ENCODE measurements at places on chromosomes 16 and 17.

DNA sequence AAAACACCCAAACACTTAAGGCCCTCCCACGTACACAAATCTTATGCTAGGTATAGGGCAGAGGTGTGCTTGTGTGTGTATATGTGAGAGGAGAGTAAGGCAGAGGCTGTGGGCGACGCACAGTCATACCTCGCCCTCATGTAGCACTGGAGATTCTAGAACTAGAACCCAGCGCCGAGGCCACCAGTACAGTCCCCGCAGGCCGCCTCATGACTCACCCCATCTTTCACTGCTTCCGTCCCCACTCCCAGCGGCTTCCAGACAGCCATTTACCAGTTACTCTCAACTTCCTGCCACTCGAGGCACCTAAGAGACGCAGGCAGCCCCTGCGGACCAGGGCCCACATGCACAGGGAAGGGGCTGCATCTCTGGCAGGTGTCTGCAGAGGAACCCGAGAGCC lies 23.2 kb upstream of the CYTH1 start:
- no peak for DNase-seq

DNA sequence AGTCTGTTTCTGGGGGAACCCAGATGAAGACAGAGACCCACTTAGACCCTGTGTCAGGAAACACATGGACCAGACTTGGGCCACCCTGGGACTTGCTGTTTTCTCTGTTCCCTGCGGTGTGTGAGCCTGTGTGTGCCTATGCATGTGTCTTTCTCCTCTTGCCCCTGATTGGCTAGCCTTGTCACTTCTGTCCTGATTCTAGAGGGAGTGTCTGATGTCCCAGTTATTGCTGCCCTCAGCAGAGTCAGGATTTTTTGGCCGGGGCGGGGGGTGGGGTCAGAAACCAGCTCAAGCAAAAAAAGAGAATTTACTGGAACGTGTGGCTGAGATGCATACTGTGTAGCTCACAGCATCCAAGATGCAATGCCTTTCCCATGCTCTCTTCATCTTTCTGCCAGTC lies 30.5 kb downstream of the PLCG2 start:
- no peak for DNase-seq

DNA sequence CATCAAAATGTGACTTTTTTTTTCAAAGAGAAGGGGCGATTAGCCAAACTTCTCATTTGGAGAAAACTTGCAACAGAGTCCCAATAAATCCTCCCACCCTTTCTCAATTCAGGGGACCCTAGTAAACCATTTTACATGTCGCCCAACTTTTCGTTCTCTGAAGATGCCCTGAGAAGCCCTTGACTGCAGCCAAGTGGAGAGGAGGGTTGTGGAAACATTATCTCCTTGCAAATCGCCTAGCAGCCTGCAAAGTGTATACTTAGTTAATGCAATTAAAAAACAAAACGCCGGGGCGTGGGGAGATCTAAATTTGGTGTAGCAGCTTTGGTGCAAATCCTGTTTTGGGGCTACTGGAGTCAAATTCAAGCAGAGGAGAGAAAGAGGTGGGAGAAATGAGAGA lies 1.2 kb upstream of the SHISA9 start:
- no peak for DNase-seq

DNA sequence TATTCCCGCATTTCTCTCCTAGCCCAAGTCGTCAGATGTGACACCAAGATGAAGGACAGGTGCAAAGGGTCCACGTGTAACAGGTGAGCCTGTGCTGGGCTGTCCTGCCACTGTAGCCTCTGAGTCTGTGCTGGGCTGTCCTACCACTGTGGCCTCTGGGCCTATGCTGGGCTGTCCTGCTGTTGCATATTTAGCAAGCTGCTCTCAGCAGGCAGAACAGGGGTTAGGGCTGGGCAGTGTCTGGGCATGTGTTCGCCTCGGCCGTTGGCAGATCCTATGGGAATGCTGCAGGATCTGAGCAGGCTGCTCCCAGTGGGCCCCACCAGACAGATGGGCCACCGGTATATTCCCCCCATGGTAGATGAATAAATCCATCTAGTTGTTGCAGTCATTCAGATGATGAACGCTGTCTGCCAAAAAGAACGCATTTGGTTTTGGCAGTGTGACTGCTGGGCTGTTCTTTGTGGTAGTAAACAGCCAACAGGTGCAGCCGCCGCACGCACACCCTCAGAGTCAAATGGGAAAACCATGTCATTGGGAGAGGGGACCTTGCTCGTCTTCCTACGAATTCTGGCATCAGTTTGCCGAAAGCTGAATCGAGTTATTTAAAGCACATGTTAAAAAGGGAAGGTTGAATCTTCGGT lies 49.2 kb downstream of the CRISPLD2 start:
- no peak for DNase-seq

DNA sequence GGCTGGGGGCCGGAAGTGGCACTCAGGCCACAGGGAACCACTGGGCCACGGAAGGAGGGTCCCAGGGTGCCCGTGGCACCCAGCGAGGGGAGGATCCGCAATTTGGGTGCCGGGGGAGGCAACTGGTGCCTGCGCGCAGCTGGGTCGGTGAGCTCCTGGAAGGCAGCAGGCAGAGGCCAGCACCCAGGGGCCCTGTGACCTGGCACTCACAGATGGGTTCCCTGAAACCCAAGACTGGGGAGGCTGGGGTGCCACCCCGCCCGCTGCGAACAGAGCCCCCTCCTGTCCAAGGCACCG lies 663 bp downstream of the SSTR5 start:
- no peak for DNase-seq

DNA sequence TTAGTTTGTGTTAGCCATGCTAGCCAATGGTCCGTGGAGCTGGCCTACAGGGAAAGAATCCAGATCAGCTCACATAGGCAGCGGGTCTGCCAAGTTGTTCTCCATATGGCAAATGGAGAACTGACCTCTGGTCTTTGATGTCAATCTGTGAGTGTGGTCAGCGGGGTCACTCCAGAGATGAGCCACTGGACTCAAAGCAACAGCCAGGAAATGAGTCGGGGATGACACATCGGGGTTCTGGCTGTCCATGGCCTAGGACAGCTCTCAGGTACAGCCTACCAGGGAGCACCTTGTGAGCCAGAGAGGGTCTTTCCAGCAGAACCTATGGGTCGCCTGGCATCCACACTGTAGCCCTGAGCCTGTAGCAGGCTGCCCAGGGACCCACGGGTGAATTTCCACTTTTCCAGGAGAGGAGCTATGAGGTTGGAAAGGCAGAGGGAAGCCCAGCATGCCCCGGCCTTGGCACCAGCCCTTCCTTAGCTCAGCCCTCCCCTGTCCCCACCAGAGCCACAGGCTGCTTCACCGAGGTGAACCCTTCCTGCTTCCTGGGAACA lies 203.0 kb upstream of the TNRC6C start:
- no peak for DNase-seq

GRCh38 chr16:86988920-86989696 lies 328.1 kb downstream of the C16orf95 start:
- DNase-seq: peak; percentile 39

DNA sequence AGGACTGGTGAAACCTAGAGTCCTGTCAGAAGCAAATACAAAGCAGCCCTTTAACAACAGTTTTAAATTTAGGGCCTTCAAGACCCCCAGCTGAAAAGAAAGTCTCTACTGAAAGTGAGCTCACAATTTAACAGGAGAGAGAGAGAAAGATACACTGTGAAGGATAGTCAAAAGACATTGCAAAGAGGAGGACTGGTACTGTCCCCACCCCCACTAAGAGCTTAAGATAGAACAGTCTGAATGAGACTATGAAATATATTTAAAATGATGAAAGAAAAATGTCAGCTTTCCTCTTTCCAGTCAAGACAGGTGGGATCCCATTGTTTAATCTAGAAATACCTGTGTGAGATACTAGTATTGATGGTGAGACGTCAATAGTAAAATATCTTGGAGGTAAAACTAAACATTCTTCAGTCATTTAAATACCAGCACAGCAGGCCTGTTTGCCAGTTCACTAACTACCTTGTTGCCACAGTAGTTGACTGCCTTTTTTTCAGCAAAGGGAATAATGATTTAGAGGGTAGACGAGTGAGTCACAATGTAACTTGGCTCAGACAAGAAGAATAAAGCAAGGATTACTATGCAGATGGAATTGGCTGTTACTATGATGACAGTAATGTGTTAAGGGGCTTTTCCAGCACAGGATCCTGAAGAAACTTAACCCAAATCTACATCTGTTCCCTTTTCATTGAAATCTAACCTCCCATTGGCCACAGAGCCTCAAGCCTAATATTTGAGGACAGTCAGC lies 47.2 kb upstream of the RASL10B start:
- DNase-seq: peak; percentile 45

- no peak for DNase-seq
Observed at GRCh38 chr17:66915204-66915611, 49.3 kb upstream of the CACNG4 start.

GRCh38 chr17:50270435-50271362 lies 3.6 kb upstream of the TMEM92 start:
- DNase-seq: no peak

GRCh38 chr17:66025551-66025950 lies 166.4 kb downstream of the CEP112 start:
- DNase-seq: no peak

DNA sequence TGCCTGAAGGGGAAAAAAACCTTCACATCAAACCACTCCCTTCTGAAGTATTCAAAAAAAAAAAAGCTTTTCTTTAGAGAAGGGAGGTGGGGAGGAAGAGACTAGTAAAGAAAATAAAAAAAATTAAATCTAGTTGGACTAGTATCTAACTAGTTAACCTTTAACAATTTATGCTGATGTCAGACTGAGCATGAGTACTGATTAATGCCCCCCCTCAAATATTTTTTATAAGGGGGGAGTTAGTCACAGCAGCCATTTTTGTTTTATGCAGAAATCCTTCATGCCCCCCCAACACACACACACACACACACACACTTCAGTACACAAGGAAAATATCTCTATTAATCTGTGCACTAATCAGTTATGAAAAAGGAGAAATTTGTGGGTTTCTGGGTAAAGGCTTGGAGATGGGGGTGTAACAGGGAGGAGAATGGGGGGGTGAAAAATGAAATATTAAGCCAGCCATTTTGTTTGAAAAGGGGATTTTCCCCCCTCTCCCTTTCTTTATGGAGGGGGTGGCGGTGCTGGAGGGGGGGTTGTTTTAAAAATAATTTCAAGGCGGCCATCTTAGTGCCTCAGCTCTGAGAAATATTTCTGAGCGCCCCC lies 4.7 kb upstream of the CHD3 start:
- DNase-seq: no peak

DNA sequence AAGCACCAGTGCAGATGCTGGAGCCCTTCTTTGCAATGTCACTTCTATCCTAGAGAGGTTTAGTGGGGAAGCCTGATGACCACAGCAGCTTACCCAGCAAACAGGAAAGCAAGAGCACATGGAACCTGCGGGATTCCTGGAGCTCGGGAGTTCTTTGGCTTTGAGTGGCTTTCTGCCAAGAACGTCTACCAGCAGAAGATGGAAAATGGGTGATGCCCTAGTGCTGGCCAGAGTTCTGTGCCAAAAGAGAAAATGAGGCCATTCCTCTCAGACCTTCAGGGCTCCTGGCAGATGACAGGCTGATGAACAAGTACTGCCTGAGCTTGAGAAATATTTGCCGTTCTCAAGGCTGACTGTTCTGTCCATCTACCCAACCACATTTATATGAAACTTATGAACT lies 332.1 kb upstream of the CCL2 start:
- no peak for DNase-seq

- DNase-seq: no peak
Observed at GRCh38 chr17:57752031-57752905, 7.2 kb upstream of the CCDC182 start.

DNA sequence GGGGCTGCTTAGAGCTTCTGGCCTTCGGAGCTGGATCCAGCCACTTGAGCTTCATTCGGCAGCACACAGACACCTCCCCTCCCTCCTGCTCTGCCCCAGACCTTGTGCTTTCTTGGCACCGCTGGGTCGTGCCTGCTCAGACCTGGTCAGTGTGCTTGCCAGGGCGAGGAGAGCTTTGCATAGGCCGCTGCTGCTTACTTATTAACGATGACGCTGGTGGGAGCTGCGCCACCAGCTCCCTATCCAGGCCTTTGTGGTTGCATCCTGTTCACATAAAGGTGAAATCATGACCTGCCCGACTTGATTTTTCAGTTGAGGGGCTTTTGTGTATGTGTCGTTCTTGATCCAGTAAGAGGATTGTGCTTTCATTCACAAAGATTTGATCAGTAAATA lies 101.1 kb downstream of the MSI2 start:
- peak; percentile 95 for DNase-seq

GRCh38 chr17:20122254-20122879 lies 113.2 kb downstream of the SPECC1 start:
- no peak for DNase-seq

DNA sequence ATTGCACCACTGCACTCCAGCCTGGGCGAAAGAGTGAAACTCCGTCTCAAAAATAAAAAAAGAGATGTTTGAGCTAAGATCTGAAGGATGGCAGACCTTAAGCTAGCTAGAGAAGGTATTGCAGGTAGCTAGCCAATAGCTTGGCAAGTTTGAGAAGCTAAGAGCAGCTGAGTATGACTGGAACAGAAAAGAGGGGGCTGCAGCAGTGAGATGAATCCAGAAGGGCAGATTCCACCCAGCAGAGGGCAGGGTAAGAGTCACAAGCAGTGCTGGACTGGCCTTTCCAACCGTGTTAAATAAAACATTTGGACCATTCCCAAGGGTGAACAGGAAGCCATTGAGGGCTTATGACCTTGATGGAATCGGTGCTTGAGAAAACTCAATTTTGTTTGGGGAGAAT lies 5.7 kb upstream of the PHAF1 start:
- no peak for DNase-seq

DNA sequence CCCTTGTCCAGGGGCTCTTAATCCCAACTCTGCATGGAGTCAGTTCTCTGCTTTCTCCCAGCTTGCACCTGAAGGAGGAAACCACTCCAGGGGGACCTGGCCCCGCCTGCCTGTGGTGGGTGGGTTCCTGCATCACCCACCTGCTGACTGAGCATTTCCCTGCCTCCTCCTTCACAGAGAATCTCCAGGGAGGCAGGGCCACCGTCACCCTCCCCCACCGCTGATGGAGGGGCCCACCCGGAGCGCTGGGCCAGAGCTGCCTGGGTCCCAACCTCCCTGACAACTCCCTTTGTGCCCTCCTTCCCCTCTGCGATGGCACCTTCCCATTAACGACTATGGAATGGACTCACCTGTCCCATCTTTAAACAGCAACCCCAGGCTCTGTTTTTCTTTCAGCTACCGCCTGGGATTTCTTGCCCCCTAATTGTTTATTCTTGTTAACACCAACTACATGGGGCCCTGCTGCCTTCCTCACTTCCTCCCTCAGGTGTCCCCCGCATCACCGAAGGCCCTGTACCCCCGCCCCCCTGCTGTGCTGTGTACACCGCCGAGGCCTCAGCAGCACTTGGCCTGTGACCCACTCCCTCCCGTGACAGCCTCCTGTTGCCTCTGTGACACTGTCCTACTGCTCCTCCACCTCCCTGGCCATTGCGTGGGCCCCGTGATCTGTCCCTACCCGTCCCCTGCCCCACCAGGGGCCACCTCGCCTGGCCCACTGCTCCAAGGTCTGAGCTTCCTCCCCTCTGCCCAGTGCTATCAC lies 842 bp upstream of the TEDC2 start:
- no peak for DNase-seq

GRCh38 chr16:79505344-79505743 lies 95.2 kb downstream of the MAF start:
- no peak for DNase-seq

GRCh38 chr17:38747463-38748148 lies 530 bp downstream of the PCGF2 start:
- DNase-seq: no peak
